ENCODE measurements at places on chromosomes 1 and 21.

DNA sequence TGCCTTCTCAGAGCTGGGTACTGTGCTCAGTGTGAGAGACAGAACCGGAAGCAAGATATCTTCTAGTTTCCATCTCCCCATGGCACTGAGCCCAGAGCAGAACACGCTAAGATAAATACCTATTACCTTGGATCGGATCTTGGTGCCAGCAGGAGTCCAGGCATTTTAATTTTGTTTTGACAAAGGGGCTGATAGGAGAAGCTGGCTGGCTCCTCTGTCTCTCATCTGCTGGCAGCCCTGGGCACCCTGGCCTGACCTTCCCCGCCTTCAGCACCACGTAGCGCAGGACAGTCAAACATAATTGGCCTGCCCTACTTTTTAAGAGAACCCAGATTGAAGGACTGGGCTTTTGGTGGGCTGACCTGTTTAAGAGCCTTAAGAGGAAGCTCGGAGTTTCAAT, 160.7 kb upstream of the KLHDC7A start:
- DNase-seq = no peak

- DNase-seq = no peak
Observed at GRCh38 chr1:165144757-165145397, 211.6 kb downstream of the LMX1A start.

- no peak for DNase-seq
Observed at GRCh38 chr21:15645830-15646229, 84.0 kb upstream of the USP25 start.

DNA sequence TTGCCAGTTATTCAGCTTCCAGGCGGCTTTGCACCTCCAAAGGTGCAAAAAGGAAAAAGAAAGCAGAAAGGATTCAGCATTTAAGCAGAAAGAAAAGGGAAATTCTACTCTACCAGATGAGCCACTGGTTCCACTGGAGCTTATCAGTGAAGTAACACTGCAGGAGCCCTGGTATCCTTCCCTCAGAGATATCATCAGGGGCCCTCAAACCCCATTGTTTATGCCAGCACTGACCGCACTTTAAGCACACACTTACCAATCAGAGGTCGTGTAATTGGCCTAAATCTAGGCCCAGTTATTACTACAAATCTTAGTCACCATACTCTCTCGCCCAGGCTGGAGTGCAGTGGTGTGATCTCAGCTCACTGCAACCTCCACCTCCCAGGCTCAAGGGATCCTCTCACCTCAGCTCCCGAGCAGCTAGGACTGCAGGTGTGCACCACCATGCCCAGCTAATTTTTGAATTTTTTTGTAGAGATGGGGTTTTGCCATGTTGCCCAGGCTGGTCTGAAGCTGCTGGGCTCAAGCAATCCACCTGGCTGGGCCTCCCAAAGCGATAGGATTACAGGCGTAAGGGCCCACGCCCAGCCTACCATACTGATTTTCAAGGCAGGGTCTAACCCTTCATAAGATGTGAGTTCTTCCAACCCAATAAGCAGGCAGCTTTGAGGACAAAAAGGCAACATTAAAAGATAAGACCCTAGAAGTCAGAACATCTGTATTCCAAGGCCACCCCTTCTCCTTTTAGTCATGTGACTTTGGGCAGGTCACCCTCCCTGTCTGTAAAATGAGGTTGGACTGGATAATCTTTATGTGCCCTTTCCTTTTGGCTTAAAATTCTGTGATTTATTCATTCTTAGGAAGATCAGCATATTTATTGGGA, 125.3 kb downstream of the SYT2 start:
- no peak for DNase-seq

DNA sequence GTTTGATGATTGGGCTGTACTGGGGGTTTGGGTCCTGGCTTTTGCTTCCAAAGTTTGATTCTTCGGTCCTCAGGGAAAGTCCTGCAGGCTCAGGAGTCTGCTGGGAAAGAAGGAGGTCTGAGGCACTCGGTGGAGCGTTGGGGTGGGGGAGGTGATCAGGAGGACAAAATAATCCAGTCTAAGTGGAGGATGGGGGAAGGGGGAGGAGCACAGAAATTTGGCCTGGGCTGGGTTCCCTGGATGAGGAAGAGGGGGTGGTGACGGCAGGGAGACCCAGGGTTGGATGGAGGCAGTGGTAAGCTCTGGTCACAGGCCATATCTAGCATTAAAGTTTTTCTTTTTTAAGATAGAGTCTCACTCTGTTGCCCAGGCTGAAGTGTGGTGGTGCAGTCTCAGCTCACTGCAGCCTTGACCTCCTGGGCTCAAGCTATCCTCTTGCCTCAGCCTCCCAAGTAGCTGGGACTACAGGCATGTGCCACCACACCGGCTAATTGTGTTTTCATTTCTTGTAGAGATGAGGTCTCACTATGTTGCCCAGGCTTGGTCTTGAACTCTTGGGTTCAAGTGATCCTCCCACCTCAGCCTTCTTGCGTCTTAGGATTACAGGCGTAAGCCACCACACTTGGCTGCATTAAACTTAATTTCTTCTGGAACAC, 6.8 kb downstream of the SH2D2A start:
- DNase-seq = no peak
